D721Med (cell line): ENCODE measurements at places on chromosomes 13 and 19.

- no peak for DNase-seq
Observed at GRCh38 chr19:38831142-38831605, 420 bp downstream of the ECH1 start.

- no peak for DNase-seq
Observed at GRCh38 chr13:34762312-34762711, 179.8 kb upstream of the NBEA start.

DNA sequence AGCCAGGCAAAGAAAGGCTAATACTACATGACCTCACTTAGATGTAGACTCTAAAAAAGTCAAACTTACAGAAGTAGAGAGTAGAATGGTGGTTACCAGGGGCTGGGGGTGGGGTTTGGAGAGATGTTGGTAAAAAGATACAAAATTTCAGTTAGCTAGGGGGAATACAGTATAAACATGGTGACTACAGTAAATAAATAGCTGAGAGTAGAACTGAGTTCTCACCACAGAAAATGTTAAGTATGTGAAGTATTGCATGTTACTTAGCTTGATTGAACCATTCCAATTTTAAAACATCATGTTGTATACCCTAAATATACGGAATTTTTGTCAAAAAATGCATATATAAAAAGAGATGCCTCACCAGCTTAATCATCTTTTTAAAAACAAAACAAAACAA, 67.5 kb upstream of the DOCK9 start:
- DNase-seq = no peak

GRCh38 chr19:2345794-2346663, 14.0 kb upstream of the TMPRSS9 start:
- no peak for DNase-seq

DNA sequence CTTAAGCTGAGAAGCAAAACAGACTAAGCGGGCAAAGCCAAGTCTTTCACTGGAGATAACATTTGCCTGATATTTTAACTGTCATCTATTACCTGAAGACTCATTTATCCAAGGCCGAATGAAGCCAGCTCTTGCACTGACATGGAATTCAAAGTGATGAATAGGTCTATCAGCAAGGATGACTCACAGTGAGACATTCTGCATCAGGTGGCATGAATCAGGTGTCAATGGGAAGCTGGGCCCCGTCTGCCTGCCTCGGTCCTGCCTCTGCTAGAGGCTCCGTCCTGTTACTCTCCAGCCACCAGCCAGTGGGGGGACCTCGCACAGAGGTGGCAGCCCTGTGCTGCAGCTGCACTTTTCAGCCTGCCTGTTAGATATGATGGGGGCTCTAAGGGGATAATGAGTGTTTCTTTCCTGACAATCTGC, 23.5 kb downstream of the STARD13 start:
- DNase-seq = no peak

DNA sequence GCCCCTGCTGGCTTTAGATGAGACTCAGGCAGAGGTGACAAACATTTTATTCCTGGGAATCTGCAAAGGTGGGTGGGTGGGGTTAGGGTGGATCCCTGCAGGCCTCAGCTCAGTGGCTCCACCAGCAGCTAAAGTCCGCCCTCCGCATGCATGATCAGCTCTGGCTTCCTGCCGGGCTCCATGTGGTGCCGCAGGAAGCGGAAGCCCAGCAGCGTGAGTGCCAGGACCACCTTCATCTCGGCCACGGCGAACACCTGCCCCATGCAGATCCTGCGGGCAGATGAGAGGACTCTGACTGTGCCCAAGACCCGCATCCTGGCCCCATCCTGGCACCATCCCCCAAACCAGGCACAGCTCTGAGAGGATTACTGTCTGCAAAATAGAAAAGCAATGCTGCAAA, 26.3 kb downstream of the CYP4F2 start:
- DNase-seq = no peak

DNA sequence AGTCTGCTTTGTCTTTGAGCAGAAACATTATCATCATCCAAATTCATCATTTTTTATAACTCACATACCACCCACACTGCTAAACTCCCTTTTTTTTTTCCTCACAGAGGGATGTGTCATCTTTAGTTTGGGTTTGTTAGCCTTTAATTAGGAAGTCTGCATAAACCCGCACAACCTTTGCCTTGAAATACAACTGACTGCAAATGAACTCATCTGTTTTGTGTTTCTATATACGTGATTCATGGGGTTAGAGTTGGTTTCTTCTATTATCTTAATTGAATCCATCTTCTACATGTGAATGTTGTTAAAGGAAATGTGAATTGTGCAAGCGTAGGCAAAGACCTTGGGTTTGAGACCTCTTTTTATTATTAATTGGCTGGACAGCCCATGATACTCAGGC, 102.7 kb downstream of the SLAIN1 start:
- no peak for DNase-seq

- DNase-seq = no peak
Observed at GRCh38 chr13:27465611-27466010, 15.2 kb upstream of the MTIF3 start.

DNA sequence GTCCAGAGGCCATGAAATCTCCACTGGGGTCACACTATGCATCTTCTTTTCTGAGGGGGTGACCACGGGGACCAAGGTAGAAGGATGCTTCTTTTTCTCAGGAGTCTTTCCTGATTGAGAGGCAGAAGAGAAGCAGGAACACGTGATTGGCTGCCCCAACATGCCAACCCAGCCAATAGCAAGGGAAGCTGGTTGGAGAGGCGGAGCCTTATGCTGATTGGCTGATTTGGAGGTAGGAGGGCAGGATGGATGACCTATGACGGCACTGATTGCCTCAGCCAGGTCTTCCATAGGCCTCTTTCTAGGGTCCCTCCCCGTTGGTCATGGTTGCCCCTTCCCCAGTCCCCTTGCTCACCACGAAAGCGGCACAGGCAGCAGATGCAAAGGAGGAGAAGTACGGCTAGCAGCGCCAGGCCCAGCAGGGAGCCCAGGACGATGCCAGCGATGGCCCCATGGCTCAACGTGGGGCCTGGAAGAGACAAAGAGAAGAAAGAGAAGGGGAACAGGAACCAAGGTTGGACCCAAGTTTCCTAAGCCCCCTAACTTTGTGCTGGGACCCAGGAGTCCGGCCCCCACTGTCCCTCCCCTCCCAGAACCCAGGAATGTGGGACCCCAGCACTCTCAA, 8.0 kb downstream of the VSIG10L start:
- DNase-seq = no peak

- DNase-seq = no peak
Observed at GRCh38 chr13:48560657-48561337, 27.9 kb upstream of the RCBTB2 start.

- no peak for DNase-seq
Observed at GRCh38 chr19:16338470-16339360, 14.1 kb downstream of the KLF2 start.

- DNase-seq = no peak
Observed at GRCh38 chr19:38990949-38991697, 15.6 kb upstream of the FBXO17 start.

- no peak for DNase-seq
Observed at GRCh38 chr19:51799034-51799773, 4.2 kb downstream of the FPR3 start.

DNA sequence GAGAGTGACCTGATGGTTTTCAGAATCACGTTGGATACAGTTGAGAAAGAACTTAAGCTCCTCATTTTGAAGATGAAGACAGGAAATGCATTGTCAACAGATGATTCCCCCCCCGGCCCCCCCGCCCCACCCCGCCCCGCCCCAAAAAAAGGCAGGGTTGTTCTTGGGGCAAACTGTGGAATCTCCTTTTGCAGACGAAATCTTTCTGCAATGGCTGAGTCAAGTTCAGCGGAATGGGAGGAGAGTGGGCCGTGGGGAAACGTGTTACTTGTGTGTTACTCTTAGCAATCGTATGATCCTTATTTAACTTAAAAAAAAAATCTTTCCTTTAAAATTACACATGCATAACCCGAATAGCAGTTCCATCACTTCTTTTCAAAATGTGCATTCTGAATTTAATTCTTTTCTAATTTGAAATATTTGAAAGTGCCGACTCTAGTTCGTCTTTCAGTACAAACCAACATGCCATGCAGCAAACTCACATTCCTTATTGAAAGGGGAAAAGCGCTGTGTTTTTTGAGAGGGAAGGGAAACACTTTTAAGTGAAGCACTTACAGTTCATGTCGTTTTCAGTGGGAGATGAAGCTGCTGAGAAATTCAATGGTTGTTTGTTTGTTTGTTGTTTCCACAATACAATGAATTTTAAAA, 348.5 kb upstream of the ARGLU1 start:
- DNase-seq = no peak

DNA sequence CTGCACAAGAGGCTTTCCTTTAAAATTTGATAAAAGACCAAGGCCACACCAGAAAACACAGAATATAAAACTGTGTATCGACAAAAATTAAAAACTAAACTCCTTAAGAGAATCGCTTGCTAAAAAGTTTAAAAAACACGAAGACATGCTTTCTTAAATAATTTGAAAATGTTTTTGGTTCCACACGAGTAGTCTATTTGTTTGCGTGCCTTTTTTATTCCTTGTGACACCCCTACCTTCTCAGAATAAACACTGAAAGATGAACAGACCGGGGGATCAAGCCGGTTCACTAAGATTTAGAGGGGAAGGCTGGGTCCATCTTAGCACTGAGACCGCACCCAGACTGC, 256.4 kb upstream of the STARD13 start:
- no peak for DNase-seq

GRCh38 chr13:74194846-74195245, 60.6 kb upstream of the KLF12 start:
- no peak for DNase-seq

DNA sequence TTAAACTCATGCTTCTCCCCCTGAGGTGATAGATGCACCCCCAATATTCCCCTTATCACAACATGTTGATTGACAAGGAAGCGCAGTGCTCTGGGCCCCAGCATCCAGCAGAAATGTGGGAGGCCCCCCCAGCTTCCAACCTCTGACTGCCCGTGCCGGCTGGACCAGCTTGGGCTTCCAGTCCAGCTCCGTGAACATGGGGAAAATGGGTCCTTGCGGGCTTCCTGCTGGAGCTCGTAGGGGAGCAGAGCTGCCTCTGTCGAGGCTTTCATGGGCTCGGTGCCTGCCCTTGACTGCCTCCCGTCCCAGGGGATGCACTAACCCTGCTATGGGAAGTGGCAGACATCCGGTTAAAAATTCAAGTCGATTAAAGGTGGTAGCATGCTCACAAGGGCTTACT, 188.9 kb downstream of the COL4A1 start:
- no peak for DNase-seq

DNA sequence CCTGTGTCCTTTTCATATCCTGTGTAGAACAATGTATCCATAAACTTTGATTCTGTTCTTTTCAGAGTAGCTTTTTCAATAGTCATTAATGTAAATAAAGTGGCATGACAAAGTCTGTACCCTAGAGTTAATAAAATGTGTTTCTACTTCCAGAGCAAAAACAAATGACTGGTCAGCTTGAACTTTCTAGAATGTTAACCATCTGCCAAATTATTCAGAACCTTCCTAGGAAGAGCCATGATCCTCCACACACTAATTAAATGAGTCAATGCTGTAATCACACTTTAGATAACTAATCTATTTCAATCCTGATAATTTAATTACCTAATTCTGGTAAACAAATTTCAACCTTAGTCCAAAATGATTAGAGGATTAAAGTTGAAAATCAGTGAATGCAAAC, 73.2 kb downstream of the DIAPH3 start:
- no peak for DNase-seq

DNA sequence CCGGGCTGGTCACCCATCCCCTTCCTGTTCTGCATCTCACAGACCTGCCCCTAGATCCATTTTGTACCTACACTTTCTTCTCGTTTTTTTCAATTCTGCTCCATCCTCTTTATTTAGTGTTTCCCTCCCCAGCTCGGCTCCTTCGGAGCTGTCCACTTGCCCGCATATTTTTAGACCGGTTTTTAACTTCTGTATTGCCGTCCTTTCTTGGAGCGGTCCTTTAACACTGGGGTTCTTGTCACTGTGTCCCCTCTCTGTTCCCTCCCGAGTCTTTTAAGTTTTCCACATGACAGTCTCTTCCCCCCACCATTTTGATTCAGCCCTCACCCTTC, 1.7 kb downstream of the ARHGAP35 start:
- no peak for DNase-seq

- DNase-seq = no peak
Observed at GRCh38 chr13:31880851-31881494, 141.6 kb downstream of the RXFP2 start.

- DNase-seq = no peak
Observed at GRCh38 chr13:110590577-110590976, 24.8 kb upstream of the NAXD start.

GRCh38 chr13:73828811-73829210, 305.4 kb downstream of the KLF12 start:
- no peak for DNase-seq

GRCh38 chr19:3785451-3785937, 687 bp downstream of the MATK start:
- no peak for DNase-seq

DNA sequence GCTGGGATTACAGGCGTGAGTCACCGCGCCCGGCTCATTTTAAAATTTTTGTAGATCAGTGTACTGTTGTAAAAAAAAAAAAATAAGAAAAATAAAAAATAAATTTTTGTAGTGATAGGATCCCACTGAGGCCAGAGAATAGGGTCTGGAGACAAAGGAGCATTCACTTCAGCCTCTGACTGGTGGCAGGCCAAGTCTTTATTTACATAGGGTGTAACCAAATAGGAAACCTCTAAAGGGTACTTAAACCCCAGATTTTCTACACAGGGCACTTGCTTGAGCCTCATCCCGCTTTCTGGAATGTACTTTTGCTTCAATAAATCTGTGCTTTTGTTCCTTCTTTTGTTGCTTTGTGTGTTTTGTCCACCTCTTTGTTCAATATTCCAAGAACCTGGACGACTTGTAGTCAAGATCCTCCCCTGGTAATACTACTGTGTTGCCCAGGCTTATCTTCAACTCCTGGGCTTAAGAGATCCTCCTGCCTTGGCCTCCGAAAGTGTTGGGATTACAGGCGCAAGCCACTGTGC, 2.1 kb upstream of the PDCD2L start:
- no peak for DNase-seq

DNA sequence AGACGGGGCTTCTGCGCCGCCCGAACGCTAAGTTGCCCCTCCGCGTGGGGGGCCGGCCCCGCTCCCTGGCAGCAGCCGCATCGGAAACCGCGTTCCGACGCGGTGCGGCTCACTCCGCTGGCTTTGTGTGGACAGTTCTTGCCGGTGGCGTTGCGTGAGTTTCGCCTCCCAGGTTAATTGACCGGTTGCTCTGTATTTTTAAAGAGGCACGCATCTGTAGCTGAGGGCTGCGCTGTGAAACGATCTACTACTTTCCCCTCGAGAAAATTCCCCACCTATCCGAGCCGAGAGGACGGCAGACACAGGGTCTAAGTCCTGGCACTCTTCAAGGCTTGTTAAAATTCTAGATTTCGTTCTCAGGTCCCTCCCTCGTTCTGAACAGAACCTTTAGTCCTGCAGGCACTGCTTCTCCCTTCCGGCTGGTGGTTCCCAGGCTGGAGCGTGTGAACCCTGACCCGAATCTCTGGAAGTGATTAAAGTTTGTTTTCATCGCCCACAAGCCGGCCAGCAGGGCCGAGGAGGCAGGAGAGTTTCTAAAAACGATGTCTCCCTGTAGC, 933 bp downstream of the ARHGEF7 start:
- DNase-seq = no peak

- no peak for DNase-seq
Observed at GRCh38 chr13:46313024-46313423, 74.0 kb downstream of the RUBCNL start.

GRCh38 chr13:103883698-103884097, 817.5 kb upstream of the SLC10A2 start:
- no peak for DNase-seq
